ENCODE measurements at places on chromosomes 5 and 9.

- DNase-seq: no peak
Measured at GRCh38 chr9:91186632-91187108, 175.0 kb downstream of the AUH start.

DNA sequence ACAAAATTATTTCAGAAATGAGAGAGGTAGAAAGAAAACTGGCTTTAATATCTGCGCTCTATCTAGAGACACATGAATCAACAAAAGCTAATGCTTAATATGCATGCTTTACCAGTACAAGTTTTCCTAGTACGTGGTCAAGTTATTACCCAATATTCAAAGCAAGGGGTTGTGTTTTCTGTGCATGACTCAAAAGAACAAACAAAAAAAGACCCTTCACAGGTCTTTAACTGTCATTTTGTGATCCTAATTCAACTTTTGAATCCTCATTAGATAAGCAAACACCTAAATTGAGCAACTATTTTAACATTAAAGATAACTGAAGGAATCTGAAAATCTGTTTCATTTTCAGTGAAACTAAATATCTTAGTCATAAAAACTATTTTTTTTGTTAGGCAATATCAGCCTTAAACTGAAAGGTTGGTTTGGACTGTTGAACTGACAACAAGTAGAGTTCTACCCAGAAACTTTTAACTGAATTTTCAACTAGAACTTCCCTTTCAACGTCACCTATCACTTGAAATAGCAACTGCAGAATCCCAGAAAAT is 12.5 kb downstream of the ST8SIA4 start:
- no peak for DNase-seq

- DNase-seq: no peak
Measured at GRCh38 chr5:68192679-68193060, 22.9 kb upstream of the PIK3R1 start.

- DNase-seq: no peak
Measured at GRCh38 chr5:6527749-6528455, 79.2 kb downstream of the UBE2QL1 start.

DNA sequence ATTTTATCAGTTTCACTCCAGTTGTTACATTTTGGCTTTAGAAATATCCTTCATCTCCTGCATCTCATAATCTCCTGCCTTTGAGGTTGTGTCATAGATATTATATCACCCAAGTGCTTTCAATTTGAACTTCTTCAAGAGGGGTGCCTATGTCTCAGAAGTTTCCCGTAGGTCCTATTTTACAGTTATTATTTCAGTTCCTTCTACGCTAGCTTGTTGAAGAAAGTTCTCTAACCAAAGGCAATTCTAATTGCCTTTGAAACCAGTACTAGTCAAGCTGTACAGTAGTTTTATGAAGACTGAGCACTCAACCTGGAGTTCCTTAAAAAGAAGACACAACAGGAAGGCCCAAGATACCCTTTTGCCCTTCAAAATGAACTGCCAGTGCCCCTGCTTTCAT is 116.4 kb downstream of the ZCCHC7 start:
- no peak for DNase-seq

DNA sequence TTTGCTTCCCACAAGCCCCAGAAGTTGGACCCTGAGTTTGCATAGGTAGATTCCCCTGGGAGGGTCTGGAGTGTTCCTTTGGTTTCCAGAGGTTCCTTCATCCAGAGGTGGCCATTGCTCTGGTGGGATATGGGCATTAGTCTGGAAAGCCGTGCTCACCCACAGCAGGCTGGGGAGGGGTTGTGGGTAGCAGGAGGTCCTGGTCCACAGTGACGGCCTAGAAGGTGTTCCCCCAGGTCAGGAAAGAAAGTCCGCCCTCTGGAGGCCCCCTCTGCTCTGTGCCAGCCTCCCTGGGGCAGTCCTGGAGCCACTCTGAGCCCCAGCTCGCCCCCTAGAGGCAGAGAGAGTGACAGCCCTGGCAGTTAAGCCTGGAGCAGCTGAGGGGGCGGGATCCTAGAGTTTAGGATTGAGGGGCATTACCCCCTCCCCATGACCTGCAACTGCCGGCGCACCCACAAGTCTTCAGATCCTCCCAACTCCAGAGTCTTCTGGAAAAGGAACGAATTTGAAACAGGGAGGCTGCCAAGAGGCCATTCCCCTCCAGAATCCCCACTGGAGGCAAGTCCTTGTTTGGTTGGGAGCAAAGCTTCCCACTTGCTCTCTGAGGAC is 36.8 kb downstream of the NDST1 start:
- DNase-seq: peak; percentile 8

- no peak for DNase-seq
Measured at GRCh38 chr5:134511796-134512660, 13.4 kb upstream of the JADE2 start.

GRCh38 chr5:94361832-94362796 is 256.3 kb downstream of the KIAA0825 start:
- DNase-seq: no peak

DNA sequence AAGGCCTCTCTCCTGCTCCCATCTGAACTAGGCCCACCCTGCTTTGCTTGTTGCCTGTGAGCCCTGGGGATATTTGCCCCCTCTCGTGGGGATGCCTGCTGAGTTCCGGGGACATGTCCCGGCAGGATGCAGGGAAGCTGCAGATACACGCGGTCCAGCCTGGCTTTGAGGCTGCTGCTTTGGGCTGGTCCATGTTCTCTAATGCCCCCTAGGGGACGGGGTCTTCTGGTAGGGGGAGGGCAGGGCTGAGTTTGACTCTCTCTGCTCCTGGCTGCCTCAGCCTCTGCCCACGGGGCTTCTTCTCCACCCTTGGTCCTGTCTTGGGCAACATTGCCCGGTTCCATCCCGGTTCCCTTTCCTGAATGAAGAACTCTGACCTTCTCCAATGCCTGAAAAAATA is 84.9 kb upstream of the ASS1 start:
- DNase-seq: no peak

DNA sequence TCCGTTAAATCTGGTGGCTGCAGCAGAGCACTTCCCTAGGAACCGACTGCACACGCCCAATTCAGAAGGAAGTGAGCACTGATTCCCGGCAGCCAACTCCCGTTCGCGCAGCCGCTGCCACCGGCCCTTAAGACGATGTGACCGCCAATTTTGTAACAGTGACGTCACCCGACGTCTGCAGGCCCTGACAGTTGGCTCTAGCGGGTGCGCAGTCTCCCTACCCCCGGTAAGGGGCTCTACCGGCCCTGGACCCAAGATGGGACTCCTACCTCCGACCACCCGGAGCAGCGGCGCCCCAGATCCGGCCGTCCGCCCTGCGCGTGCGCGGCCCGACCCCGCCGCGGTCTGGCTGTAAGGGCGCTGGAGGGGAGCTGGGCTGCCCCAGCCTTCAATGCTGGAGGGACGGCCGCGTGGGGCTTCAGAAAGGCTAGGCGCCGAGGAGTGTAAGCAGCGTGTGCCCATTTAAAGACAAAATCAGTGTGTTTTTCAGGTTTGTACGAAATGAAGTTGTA is 19.1 kb downstream of the DNAJA1 start:
- peak; percentile 26 for DNase-seq

GRCh38 chr9:83006378-83006777 is 56.6 kb downstream of the RASEF start:
- no peak for DNase-seq

DNA sequence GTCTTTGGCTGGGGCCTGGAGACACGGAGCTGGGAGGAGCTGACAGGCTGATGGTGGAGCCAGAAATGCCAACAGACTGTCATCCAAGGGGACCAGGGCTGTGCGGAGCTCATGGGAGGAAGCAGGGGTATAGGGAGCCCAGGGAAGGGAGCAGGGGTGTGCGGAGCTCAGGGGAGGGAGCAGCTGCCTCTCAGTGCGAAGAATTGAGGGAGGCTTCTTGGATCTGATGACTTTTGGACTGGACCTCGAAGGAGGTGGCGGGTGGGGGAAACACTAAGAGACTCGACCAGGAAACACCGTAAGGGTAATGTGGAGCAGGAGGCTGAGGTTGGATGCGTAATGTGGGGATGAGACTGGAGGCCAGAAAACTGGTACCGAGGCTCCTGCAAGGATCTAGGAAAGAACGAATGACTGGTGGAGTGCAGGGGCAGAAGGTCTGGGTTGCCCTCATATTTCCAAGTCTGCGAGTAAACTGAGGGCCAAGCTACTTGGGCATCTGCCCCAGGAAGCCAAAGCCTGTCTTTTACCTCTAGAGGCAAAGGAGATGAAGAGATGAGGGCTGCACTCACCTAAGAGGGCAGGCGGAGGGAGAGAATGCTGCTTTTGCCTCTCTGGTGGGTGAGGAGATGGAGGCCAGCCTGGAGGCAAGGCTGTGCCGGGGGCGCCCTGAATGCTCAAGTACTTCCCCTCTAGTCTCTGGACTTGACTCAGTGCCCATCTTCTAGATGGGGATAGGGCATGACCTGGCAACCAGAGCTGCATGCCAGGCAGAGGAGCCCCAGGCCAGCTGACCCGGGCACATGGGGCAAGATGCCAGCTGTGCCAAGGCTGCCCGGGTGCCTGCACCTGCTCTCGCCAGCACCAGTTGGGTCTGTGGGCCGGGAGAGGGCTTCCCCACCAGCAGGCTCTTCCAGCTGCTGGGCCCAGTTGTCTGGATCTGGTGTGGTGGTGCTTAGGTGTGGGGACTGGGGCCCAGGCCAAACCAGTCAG is 2.3 kb downstream of the PTGS1 start:
- no peak for DNase-seq

GRCh38 chr5:58794875-58795274 is 212.0 kb downstream of the RAB3C start:
- no peak for DNase-seq

- DNase-seq: no peak
Measured at GRCh38 chr9:21927752-21928151, 66.4 kb downstream of the CDKN2A start.

DNA sequence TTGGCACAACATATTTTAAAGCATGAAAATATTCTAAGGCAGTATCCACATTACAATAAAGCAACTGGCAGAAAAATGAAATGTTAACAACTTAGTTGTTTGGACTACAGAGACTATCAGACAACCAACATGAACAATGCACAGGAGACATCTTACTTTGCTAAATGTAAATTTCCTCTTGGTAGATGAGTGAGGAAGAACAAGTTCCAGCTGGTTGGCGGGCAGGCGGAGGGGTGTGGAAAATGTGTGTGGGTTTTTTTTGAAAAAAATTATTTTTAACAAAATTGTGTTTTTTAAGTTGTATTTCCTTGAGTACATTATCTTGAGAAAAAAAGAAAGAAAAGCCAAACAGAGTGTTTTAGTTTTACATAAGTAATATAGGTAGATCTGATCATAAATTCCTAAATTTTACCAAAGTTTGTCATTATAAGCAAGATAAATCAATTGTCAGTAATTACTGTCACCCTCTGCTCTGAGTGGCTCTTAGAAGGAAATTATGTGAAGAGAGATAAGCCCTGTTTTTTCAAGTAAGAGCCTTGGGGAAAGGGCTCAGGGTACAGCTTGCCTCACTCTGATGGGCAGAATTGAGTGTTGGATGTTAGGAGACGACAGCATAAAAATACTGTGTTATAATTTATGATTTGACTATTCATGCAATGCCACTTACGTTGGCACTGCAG is 42.5 kb downstream of the TMEM167A start:
- DNase-seq: no peak

DNA sequence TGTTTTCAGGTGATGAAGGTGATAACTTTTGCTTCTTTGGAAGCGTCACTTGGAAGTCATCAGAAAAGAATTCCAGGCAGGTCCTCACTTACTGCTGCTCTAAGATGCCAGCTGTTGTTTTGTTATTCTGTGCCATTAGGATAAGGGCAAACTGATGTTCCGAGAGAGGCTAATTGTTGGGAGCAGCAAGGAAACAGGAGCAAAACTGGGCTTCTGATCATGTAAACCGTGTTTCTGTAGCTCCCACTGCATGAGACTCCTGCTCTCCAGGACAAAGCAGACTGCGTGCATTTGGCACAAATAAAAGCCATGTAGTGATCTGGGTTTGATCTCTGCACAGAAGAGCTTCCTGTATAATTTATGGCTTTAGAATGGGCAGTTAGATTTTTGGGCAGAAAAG is 248.2 kb downstream of the MAN2A1 start:
- no peak for DNase-seq

DNA sequence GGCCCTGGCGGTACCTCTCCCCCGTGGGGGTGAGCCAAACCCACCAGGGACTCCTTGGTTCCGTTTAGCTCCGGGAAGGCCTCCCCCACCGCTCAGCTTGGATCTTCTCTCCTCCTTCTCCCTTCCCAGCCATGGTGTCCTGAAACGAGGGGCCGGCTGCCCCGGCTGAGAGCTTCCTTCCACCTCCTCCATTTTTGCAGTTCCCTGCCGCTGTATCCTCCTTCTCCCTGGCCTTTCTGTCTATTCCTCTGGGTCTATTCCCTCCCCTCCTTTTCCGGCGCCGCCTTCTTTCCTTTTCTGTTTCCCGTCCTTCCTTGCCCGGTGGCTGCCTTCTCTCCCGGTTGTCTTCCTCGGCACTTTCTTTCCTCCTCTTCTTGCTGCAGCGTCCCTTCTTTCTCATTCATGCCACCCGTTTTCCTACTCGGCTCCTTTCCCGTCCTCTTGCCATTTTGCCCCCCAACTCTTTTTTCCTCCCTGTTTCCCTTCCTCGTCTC is 110.4 kb downstream of the LIFR start:
- DNase-seq: no peak

DNA sequence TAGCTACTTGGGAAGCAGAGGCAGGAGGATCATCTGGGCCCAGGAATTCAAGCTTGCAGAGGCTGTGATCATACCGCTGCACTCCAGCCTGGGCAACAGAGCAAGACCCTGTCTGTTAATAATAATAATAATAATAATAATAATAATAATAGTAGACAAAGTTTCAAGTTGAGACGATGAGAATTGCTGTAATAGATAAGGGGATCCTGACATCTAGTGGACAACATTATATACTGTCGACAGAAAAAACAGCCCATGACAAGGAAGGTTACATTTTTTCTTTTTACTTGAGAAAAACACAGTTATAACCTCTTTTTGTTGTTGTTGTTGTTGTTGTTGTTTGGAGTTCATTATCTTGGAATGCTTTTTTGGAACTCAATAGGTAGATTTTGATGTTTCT is 35.3 kb downstream of the NDFIP1 start:
- DNase-seq: no peak

DNA sequence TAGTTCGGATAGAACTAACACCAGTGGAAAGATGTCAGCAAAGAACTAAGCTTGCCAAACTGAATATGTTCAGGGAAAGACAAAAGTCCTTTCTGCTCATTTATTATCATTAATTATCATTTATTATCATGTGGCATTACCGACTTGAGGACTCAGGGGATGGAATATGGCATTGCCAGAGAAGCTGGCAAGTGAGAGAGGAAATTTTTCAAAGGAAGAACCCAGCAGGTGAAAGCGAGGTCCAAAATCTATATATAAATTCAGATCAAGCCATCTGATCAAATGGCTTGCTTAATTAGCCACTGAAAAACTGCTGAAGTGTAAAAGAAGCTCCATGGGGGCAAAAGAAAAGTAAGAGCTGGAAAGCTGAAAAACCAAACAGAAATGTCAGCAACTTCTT is 1049.6 kb upstream of the SEMA6A start:
- no peak for DNase-seq

- no peak for DNase-seq
Measured at GRCh38 chr5:29162297-29162696, 2031.2 kb upstream of the CDH6 start.
